ENCODE measurements at places on chromosomes 1 and 21.

- DNase-seq = no peak
Observed at GRCh38 chr1:220062629-220063028, 16.3 kb upstream of the EPRS1 start.

GRCh38 chr1:77056525-77056924 lies 162.7 kb downstream of the PIGK start:
- no peak for DNase-seq

DNA sequence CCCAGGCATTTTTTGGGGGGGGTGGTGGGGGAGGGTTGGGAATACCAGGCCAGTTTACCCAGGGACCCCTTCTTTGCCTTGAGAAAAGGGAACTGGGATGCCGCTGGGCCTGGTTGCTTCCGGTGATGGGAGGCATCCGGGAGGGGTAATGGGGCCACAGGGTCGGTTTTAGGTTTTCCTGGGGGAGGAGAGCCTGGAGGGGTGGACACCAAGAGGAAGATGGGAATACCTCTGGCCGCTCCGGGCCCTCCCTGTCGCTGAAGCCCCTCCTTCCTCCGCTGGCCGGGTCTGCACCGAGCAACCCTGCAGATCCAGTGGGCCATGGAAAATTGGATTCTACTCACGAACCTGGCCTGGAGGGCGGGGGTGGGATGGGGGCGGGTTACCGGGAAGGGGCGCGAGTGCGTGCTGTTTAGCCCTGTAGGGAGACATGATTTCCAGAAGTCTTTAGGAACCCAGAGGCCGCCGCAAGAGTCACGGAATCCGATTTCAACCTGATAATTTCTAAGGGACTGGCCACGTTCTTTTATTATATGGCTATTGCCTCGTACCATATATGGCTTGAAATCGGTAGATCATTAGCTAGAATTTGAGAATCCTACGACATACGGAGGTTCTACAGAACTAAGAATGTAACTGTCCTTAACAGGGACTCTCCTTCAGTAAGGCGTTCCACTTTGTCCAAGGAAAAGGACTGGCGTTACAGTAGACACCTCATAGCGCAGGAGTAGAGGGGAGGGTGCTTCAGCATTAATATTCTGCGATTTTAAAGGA lies 749 bp downstream of the AKIRIN1 start:
- no peak for DNase-seq

DNA sequence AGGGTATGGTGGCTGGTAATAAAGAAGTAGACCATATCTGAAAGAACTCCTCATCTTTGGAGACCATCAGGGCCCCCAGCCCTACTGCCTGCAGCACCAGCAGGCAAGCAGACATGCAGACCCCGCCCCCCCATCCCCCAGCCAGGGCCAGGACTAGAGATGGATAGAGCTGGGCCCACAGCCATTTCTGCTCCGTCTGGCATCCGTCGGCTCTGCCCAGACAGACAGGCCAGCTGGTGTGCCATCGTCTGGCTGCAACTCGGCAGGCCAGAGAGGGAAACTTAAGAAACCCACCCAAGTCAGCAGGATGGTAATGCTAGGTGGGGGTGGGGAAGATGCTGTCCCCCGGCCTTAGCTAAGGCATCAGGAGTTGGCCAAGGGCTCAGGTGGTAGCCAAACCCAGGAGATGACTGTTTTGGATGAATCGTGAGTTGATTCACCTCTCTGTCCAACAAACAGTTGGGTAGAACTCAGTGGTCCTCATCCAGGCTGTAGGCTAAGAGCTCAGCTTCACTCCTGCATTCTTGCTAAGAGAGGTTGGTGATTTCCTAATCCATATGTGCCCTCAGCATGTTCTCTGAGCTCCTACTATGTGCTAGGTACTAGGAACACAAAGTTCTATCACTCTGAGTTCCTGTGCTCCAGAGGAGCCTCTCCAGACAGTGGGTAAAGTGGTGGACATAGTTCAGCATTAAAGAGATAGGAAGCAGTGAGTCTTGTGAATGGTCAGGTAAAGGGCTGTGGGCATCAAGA lies 23.2 kb upstream of the TMEM222 start:
- DNase-seq = no peak

DNA sequence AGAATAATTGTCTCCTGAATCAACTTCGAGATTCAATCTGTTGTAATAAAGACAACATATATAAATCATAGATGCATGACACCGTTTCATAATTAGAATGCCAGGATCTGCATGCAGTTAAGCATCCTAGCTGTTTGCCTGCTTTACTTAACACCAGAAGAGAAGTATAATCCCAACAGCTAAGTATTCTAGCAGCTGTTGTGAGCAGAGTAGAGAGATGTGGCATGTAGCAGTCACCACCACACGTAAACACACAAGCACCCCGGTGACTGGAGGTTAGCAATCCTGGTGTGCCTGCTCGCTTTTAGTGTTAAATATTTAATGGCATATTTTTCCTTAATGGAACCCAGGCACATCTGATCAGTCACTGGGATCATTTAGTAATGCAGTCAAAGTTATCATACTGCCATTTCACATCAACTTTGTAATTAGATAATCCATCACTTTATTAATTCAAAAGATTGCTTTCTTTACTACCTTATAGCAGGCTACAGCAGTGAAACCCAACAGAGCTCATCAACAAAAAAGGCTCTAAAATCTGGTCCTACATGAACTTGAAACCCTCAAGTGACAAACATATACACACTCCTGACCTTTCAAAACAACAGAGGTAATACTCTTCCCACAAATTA lies 187.9 kb downstream of the SMYD3 start:
- DNase-seq = no peak

DNA sequence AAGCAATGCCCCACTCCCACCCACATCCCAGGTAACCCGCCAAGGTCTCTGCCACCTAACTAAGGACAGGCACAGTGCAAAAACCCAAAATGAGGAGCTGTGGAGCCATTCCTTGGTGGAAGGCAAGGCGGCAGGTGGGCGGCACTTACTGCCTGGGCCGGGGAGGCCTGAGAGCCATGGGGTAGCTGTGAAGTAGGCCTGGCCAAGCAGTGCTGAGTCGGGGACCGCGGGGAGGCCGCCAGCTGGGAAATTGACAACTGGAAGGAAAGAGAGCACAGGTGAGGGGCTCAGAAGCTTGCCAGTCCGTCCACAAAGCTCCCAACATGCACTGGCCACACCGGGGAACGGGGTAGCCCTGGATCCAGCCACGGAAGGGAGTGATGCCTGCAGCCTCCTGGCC lies 85.3 kb downstream of the NPHP4 start:
- no peak for DNase-seq

DNA sequence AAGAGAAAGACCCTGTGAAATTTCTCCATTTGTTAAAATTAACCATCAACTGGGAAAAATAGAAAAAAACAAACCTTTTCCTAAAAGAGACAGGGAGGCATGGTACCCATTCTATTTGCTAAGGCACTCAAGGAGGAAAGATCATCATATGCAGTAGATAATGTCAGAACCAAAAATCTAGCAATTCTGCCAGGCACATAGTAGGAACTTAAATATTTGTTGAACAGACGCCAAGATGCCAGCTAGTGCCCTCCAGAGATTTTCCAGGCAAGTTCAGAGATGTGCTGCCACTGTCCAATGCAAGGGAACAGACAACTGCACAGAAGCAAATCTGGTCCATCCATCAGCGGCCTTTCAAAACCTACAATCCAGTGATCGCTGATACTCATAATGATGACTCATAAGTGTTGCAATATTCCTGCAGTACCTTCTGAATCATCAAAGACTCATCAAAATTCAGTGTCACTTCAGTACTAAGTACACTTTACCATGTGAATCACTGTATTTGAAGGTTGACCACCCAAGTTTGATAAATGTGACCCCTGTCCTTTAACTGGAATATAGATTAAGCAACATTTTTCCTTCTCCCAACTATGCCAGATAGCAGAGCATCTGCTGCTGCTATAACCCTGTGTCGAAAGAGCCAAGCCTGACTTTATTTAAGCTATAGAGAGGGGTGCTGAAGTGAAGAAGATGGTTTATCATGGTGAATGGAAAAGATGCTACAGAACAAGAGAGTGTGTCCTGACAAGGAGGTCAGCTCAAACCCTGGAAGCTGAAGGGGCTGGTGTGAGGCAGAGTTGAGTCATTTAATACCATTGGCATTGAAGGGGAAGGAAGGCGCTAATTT lies 99.1 kb downstream of the MT1HL1 start:
- DNase-seq = no peak
